ENCODE measurements at places on chromosomes 16 and 17.

DNA sequence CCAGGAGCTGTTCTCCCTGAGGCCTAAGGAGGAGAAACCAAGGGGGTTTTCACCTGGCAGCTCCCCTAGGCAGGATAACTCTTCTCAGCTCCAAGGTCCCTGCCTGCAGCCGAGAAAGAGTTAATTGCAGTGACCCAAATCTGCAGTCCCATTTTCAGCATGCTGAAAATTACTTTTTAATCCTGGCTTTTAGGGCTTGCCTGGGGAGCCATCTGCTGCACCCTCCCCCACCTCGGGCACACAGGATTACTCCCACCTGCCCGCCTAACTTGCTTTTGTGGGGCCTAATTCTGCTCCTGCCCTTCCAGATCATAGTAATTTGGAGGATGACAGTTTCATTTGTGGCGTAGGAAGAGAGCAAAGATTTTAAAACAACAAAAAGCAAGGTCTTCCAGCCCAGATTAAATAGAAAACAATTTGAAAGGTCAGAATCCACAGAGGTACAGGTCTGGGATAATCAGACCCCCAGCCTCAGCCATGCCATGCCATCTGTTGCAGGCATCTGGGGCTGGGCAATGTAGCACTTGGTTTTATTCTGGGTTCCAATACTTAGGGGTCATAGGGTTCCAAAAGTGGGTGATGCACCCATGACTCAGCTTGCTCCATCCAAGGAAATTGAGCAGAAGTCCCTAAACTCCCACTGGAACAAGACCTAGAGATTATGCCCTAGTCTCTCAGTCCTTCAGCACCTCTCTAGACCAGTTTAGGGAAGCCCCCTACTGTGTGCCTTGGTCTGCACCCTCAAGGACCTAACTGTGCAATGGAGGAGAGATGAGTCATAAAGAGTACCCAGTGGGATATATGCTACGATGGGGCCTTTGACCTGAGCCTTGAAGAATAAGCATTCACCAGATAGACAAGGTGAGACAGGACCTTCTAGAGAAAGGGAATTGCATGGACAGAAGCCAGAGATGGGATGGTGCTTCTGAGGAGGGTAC lies 64.5 kb upstream of the NLK start:
- no peak for DNase-seq

GRCh38 chr17:68805609-68806008 lies 149.6 kb downstream of the ABCA8 start:
- no peak for DNase-seq

DNA sequence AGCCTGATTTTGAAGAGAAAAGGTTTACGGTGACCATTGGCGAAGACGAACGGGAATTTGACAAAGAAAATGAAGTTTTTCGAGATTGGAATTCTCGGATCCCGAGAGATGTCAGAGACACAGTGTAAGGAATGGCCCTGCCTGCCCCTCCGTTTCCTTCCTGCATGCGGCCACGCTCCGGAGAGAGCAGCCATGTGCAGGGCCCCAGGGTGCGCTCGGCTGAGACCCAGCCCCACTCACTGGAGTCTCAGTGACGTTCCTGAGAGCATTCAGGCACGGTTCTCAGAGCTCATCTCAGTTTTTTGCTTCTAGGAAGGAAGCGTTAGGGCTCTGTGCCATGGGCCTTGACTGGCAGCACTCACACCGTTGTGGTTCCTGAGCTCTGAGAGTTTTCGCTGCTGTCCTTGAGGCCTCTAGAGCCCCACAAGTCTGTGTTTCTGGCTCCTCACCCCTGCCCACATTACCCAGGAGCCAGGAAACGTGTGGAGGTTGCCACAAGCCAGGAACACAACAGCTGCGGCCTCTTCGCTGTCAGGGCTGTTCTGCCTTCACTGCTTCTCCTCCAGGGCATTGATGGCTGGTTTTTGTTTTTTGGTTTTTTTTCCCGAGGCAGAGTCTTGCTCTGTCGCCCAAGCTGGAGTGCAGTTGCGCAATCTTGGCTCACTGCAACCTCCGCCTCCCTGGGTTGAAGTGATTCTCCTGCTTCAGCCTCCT lies 29.8 kb downstream of the ZC3H18 start:
- DNase-seq = no peak

DNA sequence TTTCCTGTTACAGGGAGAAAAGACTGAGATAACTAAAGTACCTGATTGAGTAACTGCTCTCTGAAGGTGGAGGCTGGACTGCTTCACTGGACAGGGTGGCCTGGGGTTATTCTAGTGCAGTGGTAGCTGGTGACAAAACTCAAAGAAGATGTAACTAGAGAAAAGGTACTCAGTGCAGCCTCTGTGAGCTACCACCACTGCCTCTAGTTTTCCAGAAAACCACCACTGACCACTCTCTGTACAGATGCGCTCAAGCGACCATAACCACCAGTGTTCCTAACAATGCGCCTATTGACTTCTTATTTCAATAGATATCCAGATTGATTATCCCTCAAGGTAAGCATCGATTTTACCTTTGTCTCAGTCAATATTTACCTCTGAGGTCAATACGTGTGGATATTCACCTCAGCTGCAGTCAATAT lies 492.2 kb downstream of the WWOX start:
- no peak for DNase-seq

DNA sequence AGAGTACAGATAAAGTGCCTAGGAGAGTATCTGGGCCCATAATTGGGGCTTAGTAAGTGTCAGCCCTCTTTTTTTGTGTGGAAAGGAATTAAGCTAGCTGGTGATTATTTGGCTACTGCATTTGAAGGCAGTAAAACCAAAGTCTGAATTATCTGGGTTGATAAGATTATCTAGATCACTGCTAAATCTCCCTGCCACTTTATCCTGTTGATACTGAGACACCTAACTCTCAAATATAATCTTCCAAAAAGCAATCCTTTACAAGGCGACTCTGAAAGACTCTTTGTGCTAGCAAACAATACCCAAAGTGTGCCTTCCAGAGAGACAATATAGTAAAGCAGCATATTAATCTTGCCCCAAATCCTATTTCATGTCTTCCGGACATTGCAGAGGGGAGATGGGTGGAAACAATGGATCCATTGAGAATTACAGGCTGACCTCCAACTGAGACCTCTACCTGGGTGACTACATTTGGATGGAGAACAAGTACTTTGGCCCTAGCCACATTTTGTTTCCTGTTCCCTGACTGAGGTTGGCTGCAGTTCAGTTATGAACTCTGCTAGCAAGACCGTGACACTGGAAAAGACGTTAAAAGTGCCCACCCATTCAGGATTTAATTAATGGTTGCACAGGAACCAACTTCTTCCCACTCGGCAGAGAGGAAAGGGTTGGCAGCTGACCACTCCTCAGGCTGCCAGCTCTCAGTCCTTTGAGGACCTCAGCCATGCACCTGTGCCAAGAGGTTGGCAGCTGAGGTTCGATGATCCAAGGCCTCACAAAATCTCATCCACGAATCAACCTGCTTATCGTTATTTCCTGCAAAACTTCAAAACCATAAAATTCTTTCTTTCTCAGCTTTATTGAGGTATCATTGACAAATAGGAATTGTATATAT lies 72.6 kb downstream of the SYCE1L start:
- no peak for DNase-seq

- DNase-seq = peak; percentile 71
Observed at GRCh38 chr17:48618256-48618896, 3.3 kb upstream of the HOXB8 start.

DNA sequence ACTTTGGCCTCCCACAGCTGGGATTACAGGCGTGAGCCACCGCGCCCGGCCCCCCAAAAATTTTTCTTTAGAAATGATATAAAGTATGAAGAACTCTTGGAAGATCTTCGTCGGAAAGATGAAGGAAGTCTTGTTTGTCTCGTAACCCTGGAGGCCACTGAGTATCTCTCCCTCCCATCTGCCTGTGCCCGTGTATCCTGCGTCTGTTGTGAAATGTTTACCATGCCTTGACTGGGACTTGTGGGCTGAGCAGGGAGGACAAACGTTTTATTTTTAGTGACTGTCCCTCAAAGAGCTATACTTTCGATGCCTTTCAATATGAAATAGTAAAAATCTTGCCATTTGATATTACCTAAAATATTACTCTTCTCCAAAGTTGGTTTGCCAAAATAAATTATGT lies 121.2 kb downstream of the RPTOR start:
- no peak for DNase-seq

DNA sequence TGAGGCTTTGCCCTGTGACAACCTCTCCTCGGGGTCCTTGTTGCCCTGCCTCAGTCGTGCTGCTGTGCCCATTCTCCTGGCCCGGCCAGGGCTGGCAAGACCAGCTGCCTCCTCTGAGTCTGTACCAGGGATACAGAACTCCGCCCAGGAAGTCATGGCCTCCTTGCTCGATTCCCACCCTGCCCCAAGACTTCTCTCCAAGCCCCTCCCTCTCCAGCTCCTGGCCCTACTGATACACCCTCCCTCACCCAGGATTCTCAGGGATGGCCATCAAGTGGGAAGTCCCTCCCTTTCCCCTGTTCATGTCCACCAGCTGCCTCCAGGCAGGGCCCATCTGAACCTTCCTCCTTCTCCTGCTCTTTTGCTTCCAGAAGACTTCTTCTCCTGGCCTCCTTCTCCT lies 11.2 kb upstream of the TMEM208 start:
- DNase-seq = no peak

DNA sequence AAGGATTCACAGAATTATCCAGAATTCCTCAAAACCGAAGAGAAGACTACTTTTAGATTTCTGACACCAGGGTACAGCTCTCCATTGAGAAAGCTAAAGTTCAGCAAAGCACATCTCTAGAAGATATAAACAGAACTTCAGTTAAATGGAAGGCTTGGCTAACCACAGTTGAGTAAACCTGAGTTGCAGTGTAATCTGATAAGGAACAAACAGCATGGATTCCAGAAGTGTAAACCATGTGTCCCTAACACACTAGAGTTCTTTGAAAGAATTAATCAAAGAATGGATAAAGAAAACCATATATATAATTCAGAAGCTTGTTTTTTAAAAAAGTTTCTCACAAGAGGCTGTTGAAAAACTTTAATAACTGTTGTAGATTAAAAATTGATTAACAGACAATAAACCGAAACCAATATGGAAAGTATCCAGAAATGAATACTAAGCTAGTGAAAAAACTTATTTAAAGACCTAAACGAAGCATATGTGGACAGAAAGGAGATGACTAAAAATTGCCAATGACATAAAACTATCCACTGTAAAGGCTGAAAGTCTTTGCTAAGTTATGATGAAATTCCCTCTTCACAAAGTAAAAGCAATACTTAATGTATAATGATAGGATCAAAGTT lies 4.3 kb downstream of the RNF43 start:
- DNase-seq = no peak

DNA sequence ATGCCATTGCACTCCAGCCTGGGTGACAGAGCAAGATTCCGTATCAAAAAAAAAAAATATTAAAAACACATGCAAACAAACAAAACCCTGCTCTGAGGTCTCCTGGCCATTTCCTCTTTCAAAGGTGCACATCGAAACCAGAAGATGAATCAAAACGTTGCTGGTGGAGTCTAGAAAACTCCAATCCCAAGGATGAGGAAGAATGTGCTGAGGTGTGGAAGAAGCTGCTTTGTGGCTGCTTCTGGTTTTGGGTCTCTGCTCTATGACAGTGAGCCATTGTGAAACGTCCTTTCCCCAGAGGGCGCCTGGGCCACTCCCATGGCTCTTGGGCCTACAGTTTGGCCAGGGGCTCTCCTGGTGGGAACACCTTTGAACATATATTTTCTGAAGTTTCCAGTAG lies 112.6 kb downstream of the IRF8 start:
- DNase-seq = no peak

- no peak for DNase-seq
Observed at GRCh38 chr17:31048780-31049179, 46.0 kb upstream of the NF1 start.

DNA sequence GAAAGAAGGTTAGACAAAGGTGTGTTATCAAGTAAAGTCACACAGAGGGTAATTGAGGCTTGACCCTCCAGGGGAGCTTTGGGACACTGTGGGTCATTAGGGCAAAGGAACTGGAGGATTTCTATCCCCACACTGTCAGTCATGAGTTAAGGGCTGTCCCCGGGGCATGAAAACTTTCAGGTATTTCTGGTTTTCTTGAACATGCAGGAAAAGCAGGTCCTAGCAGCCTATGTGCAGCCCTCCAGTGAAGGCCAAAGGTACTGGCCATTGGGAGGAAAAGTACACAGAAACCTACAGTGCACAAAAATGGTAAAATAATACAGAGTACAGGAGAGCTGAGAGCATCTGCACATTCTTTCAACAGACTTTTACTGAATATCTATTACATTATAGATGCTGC lies 44.4 kb upstream of the SCNN1B start:
- DNase-seq = no peak
